ENCODE measurements at places on chromosomes 11 and 22. TPM values are rescaled to one million over a fixed set of nuclear protein-coding genes. Genes with fewer than 3 reads are reported as not detected.

Gene SF1
- total RNA-seq: 106 TPM

Gene MS4A4A
- under 0.01 TPM for total RNA-seq

Gene OR8G5
- total RNA-seq: not detected

Gene RASSF10
- not detected for total RNA-seq

Gene IFITM1
- total RNA-seq: 20.9 TPM

Gene TENM4
- 143 TPM for total RNA-seq
